Stimulated activated CD4-positive, alpha-beta T cell treated with anti-CD3 and anti-CD28 coated beads, TNF-alpha, amount 100 ng/mL, for 48 hours (primary cell): ENCODE measurements at places on chromosomes 2 and 18.

DNA sequence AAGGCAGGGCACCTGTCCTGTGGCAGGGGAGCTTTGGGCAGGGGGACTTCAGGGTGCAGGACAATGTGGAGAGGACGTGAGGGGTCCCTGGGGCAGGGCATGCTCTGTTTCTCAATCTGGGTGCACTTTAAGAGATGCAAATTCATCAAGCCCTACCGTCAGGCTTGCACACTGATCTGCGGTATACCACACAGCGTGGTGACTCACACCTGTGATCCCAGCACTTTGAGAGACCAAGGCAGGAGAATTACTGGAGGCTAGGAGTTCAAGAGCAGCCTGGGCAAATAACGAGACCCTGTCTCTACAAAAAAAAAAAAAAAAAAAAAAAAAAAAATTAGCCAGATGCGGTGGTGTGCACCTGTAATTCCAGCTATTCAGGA, 10.2 kb upstream of the GPC1 start:
- no peak for DNase-seq

DNA sequence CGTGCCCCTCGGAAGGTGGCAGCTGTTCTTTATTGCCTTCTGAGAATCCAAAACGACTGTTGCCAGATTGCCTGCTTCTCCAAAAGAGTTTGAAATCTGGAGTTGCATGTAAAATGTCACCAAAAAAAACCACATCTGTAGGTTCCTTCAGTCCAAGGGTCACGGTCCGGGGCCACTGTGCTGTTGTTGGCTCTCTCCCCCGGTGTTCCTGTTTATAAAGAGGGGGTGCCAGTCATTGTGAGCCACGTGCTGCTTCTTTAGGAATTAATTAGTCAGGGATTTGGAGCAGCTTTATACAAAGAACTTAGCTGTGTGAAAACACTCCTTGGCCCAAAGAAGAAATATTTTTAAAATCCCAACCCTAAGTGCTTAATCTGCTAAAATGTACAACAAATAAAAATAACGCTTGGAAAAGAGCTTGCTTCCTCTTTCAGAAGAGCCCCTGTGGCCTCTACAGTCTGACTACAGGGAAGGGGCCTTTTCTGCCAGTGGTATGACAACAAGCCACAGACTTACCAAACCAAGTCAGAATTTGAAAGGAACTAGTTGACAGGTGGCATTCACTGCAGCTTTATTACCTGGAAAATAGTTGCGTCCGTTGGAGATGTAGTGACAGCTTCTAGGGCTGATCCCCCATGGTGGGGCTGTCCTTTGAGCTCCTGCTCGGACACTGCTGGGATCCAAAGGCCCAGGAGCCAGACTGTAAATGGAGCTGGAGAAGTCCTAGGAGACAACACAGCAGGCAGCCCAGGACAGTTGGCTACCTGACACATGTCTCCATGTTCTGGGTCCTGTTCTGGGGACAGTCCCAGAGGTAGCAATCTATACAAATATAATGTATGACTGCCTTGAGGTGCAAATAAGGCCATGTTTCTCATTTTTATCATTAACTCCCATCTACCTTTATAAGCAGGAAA, 84.5 kb upstream of the SLC1A4 start:
- DNase-seq: no peak

- no peak for DNase-seq
Observed at GRCh38 chr18:23274638-23275482, 139.6 kb downstream of the CABLES1 start.

DNA sequence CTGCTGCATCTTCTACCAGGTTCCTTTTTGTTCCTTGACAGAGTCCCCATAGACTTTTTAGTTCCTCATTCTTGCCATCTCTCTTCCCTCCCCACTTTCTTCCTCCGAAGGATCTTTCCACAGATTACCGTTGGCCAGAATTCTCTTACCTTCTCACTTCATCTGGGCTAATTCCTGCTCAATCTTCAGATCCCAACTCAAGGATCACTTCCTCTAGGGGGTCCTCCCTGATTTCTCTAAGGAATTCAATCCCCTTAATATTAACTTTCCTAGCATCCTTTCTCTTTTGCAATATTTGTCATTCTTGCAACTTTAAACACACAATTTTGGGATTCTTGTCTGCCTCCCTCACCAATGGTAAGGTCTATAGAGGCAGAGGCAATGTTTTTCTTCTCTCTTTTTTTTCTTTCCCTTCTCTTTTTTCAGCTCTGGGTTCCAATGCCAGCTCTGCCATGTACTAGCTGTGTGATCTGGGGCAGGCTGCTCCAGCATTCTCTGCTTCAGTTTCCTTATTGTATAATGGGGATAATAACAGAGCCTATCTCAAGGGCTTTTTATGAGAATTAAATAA, 5.4 kb upstream of the KCNE4 start:
- no peak for DNase-seq

GRCh38 chr18:61731693-61732376, 161.0 kb downstream of the RNF152 start:
- no peak for DNase-seq

- DNase-seq: no peak
Observed at GRCh38 chr2:3617198-3617890, 22.4 kb downstream of the COLEC11 start.

DNA sequence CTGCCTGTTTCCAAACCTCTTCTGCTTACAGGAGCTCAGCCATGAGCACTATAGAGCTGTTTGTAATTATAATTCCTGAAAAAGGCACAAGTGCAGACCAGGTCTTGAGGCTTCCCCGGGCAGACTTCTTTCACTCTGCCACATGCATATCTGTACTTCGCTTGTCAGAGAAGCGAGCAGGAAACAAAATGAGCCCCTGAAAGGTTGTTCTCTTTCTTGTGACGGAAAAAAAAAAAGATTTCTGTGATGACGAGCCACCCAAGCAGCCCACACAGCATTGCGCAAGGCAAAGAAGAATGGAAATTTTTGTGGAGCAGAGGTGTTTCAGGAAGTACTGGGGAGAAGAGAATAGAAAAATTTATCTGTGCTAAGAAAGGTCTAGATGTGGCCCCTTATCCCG, 54.0 kb upstream of the LINC00305 start:
- no peak for DNase-seq

- DNase-seq: no peak
Observed at GRCh38 chr2:110876167-110876999, 144.0 kb downstream of the ACOXL start.

GRCh38 chr18:70246061-70246466, 40.6 kb upstream of the RTTN start:
- DNase-seq: no peak

- no peak for DNase-seq
Observed at GRCh38 chr2:142445551-142446072, 314.8 kb upstream of the LRP1B start.

GRCh38 chr2:216446343-216446742, 34.1 kb downstream of the SMARCAL1 start:
- DNase-seq: no peak

GRCh38 chr2:146579147-146579930, 1265.5 kb upstream of the ACVR2A start:
- DNase-seq: no peak

DNA sequence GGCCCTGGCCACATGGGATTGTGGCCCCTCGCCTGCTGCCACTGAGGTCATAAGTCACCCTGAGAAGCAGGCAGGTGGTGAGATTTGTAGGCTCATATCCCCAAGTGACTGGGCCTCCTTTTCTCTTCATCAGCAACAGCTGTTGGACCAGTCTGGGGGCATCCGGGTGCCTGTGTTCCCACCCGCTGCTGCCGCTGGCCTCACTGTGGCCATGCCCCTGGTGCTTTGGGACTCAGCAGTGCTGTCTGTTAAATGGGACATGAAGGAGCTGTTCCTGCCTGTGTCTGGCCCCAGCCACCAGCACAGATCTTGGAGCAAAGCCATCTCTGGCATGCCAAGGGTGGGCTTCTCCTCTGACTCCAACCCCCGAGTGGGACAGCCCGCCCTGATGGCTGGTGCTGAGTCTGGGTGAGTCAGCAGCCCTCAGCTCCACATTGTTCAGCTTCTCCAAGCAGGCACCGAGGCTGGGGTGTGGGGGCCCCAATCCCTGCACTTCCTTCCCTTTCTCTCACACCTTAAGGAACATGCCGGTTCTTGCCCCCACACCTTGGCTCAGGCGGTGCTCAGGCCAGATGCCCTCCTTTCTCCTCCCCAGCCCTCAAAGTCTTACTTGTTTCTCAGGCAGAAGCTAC, 207.9 kb downstream of the GLI2 start:
- no peak for DNase-seq

GRCh38 chr18:79600141-79600540, 79.5 kb upstream of the CTDP1 start:
- DNase-seq: no peak
